LHCN-M2 (cell line): ENCODE measurements at places on chromosomes 5 and 9. TPM values are rescaled to one million over a fixed set of nuclear protein-coding genes. Genes with fewer than 3 reads are reported as not detected.

Gene RBM27
- 16.3 and 20.5 TPM in 2 replicates for total RNA-seq

Gene OTP
- not detected in 2 replicates for total RNA-seq

GRCh38 chr9:10855847-10856246 lies 243.0 kb upstream of the PTPRD start:
- DNase-seq, result no peak

- peak; percentile 81 for DNase-seq
Observed at GRCh38 chr9:81266674-81267073, 422.7 kb downstream of the TLE1 start.

GRCh38 chr9:91720313-91720712 lies 229.7 kb downstream of the ROR2 start:
- DNase-seq, result no peak

Gene SHISAL2B
- total RNA-seq, result not detected in 2 replicates

Gene ECM2
- 0.38 and 0.92 TPM in 2 replicates for total RNA-seq

DNA sequence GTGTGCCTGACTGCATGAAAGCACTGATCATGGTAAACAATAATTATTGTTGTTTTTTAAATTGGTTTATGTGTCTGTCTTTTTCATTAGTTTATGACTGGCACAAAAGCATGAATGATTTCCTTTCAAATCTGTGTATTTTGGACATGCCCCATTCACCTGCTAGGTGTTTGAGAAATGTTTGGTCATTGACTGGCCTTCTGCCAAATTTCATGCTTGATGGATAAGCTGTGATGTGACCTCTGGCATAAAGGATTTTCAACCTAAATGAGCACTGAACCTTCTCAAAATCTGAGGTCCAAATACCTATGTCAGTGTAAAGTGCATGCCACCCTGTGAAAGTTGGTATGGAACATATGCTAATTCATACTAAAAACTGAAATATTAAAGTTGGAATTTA lies 204.5 kb downstream of the BRINP1 start:
- DNase-seq, result no peak

DNA sequence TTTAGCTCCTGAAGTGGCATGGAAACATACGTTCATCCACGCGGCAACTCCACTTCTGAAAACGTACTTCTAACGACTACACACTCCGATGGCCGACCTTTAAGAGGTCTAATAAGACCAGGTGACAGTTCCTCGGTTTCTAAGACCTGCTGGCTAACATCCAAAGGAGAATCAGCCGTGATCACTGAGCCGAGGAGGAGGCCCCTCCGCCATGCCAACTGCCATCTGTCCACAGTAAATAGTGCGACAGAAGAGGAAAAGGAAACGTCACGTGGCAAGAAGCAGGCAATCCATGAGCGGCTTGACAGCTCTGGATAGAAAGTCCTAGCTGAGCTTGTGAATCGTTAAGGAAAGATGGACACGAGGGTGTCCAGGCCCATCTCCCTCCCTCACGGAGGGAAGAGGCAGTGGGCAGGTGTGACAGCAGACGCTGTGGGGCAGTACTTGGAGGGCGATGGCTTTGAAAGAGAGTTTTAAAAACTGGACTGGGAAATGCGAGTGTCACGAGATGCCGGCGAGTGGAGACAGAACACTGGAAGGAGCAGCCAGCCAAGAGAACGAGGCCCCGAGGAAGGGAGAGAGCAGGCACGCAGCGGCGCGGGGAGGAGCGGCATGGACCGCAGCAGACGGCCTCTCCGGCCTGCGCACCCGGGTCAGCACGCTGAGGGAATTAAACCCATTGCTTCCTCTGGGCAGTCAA lies 66.7 kb upstream of the TBC1D9B start:
- DNase-seq, result no peak

DNA sequence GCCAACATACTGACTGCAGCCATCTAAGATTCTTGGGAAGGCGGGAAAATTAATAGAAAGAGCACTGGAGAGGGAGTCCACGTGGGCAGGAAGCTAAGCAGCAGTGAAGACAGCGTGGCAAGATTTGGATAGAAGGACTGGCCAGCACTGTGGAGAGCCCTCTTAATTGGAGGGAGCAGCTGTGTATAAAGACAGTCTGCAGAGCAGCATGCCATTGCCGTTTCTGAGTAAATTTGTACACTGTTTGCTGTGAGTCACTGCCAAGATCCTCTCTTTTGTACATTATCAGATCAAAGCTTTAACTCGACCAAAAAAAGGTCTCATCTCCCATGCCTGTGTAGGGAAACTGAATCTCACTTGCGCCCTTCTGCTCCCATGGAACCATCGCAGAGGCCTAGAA lies 45.3 kb downstream of the INSYN2B start:
- peak; percentile 53 for DNase-seq

- DNase-seq, result no peak
Observed at GRCh38 chr9:89994988-89995613, 390.3 kb downstream of the GADD45G start.

Gene TMEM215
- total RNA-seq, result not detected in 2 replicates

- DNase-seq, result no peak
Observed at GRCh38 chr5:169343766-169344165, 42.8 kb upstream of the SLIT3 start.

GRCh38 chr5:110099572-110099971 lies 409.8 kb downstream of the MAN2A1 start:
- no peak for DNase-seq

- DNase-seq, result no peak
Observed at GRCh38 chr9:120891884-120892747, 15.1 kb upstream of the PHF19 start.

Gene MLANA
- 0.11 TPM in 1 of 2 replicates, not detected in the other for total RNA-seq

Gene INSL6
- not detected in 2 replicates for total RNA-seq

DNA sequence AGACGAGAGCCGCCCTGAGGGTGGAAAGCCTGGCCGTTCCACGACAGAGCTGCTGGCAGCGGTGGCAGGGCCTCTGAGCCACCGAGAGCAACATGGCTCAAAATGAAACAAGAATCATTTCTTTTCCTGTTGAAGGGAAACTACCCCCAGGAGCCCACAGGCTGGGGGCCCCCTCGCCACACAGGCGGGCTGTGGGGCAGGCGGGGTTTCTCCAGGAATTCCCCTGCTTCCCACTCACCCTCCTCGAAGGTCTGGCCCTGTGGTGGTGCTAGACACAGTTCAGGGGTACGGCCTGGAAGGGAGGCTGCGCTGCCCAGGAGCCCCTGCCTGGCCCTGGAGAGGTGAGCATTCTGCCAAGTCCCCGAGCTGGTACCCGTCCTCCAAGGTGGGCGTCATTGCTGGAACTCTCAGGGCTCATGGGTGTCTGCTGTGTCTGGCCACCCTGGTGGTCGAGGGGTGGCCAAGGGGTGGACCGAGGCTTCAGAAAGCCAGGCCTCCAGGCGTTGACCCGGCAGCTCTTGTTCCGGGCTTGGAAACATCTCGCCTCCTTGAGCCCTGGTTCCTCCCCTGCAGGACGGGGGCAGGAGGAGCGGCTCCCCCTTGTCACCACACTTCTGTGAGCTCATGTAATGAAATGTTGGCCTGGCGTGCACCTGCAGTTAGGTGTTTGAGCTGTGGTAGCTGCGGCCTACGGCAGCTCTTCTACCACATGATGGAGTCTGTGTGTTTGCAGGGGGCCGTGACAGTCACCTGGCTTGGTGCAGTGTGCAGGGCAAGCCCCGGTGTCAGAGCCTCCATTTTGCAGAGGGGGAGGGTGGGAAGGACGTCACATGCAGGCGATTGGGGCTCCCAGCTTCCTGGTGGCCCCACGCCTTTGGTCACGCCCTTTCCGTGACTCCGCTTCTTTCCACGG lies 65.3 kb downstream of the RXRA start:
- DNase-seq, result no peak

Gene STPG3
- total RNA-seq, result not detected in 2 replicates

- no peak for DNase-seq
Observed at GRCh38 chr5:4661326-4661725, 478.8 kb upstream of the ADAMTS16 start.

DNA sequence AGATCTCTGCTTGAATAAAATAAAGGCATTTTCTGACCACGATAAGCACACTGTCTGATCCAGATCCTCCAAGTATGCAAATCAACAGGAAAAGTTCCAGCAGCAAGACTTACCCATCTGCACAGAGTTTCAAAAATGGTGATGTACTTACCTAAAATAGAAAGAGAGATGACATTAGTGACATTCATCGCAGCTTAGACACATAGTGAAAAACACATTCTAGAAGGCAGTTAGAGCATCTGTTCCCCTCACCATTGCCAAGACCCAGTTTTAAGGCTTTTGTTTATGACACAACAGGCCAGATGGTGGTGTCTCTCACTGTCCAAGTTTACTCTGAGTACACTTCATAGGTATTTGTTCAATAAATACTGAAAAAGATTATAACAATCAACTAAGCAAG lies 207.7 kb downstream of the PDE4D start:
- peak; percentile 74 for DNase-seq

DNA sequence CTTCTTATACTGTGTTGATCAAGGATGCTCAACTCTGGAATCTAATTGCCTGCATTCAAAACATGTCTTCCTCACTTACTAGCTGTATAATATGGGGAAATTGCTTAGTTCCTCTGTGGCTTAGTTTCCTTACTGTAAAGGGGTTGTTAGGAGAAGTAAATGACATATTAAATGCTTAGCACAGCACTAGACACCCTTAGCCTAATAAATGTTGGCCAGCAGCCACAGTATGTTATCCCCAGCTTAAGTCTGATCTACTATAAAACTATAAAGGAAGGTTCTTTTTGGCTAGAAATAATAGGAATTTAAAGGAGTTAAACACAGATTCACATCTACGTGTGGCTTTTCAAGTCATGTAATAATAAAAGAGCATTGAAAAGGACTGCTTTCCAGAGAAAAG lies 232.4 kb downstream of the PCSK1 start:
- no peak for DNase-seq

Gene MYORG
- total RNA-seq, result 1.2 and 1.5 TPM in 2 replicates

Gene TPPP
- 0.06 TPM in 1 of 2 replicates, not detected in the other for total RNA-seq

Gene DPH7
- 26.4 and 36.6 TPM in 2 replicates for total RNA-seq

- no peak for DNase-seq
Observed at GRCh38 chr5:26148569-26149107, 889.7 kb downstream of the CDH9 start.

- peak; percentile 45 for DNase-seq
Observed at GRCh38 chr5:148805326-148806290, 20.8 kb upstream of the ADRB2 start.

DNA sequence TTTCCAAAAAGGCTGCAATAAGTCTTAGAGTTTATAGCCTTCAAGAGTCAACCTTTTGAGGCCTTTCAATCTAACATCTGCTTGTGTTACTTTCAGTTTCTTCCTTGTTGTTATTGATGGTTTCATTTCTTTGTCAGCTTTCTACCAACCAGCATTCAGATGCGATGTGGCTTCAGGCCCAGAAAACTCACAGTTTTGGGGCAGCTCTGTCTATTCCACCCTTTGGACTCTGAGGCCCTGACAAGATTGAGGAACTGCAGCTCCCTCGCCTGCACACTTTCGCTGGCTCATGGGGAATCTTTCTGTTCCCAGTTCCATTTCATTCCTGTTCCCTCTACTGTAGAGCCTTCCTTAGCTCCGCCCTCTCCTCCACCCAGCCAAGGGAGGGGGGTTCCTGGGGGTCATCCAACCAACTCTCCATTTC lies 13.3 kb upstream of the WHRN start:
- no peak for DNase-seq

- DNase-seq, result no peak
Observed at GRCh38 chr9:95230046-95230445, 87.5 kb downstream of the FANCC start.

- DNase-seq, result peak; percentile 69
Observed at GRCh38 chr5:65482736-65483545, 1.2 kb upstream of the ADAMTS6 start.

Gene TAF11L5
- total RNA-seq, result not detected in 2 replicates

GRCh38 chr9:135218331-135219225 lies 131.1 kb downstream of the OLFM1 start:
- DNase-seq, result no peak

DNA sequence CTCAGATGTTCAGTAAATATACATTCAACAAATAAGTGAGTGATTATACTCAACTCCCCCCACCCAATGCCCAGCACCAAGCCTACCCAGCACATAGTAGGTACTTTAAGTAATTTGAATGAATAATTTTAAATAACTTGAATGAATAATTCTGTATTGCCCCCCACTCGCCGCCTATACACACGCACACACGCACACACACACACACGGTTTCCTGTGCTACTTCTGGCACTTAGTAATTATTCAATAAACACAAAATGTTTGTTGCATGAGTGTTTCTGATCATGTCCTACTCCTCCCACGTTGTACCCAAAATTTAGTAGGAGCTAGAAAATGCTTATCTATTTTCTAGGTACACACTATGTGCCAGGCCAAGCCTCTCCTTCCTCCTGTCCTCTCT lies 16.2 kb downstream of the PCDH12 start:
- no peak for DNase-seq

DNA sequence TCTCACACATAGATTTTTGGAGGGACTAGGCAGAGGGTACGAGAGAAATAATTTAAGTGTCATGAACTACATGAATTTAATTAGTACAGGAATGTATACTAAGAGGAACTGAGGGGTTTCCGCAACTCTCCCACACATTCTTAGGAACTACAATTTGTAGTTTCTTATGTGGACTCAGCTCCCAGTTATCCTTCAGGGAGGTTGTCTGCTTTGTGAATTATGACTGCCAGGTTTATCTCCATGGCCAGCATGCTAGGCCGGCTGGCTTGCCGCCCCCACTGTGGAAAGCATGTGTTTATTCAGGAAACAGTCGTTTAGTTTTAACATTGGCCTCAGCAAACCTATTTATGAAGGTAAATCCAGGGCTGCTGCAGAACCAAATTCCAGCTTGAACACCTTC lies 415.0 kb downstream of the KCTD16 start:
- no peak for DNase-seq

Gene GMCL2
- not detected in 2 replicates for total RNA-seq

- DNase-seq, result peak; percentile 87
Observed at GRCh38 chr5:151075698-151076331, 5.0 kb downstream of the TNIP1 start.

- no peak for DNase-seq
Observed at GRCh38 chr5:66362687-66363086, 218.6 kb downstream of the SREK1 start.

Gene TEX48
- total RNA-seq, result not detected in 2 replicates

Gene FOXD4L4
- total RNA-seq, result 0.06 and 0.17 TPM in 2 replicates

Gene JAKMIP2
- 0.06 and 0.52 TPM in 2 replicates for total RNA-seq

DNA sequence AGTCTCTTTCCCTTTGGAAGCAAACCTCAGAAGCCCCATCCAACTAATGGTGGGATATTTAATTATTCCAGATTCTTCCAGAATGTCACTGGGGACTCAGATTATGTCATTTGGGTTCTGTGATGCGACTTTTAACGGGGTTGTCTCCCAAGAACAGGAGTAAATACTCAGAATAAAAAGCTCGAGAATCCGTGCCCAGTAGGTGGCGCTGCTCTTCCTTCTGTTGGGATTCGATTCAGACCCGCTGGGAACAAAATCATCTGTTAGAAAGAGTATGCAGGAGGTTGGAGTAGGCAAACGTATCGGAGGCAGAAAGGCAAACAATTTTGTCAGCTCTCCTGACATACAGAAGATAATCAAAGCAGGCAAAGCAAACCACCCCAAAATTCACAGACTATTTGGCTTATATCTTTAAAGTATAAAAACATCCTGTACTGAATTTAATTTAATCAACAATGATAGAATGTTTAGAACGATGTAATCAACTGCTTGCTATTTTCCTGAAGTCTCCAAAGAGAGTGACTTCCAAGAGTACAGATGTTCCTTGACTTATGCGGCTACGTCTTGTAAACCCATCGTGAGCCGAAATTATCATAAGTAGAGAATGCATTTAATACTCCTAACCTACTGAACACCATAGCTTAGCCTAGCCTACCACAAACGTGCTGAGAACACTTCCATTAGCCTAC lies 169.8 kb upstream of the RAI14 start:
- DNase-seq, result peak; percentile 84

Gene F12
- total RNA-seq, result 3.1 and 3.6 TPM in 2 replicates
